Pericardium fibroblast (primary cell): ENCODE measurements at places on chromosomes 1 and 21. TPM values are rescaled to one million over a fixed set of nuclear protein-coding genes. Genes with fewer than 3 reads are reported as not detected.

RIPK4 gene
- total RNA-seq: under 0.01 TPM in 1 of 2 replicates, not detected in the other

BMP8A gene
- not detected in 2 replicates for total RNA-seq

WNT3A gene
- not detected in 2 replicates for total RNA-seq

RPS27 gene
- total RNA-seq: 4,128 and 5,291 TPM in 2 replicates

RBM11 gene
- 0.77 TPM in 1 of 2 replicates, not detected in the other for total RNA-seq

STIL gene
- 1.6 TPM in 2 replicates for total RNA-seq

LHX8 gene
- not detected in 2 replicates for total RNA-seq

ASCL5 gene
- total RNA-seq: not detected in 2 replicates
